Suppressor macrophage treated with lipopolysaccharide for 4 hours (primary cell): ENCODE measurements at places on chromosomes 2 and 18.

- no peak for DNase-seq
Observed at GRCh38 chr18:41972067-41972925, 17.3 kb downstream of the PIK3C3 start.

DNA sequence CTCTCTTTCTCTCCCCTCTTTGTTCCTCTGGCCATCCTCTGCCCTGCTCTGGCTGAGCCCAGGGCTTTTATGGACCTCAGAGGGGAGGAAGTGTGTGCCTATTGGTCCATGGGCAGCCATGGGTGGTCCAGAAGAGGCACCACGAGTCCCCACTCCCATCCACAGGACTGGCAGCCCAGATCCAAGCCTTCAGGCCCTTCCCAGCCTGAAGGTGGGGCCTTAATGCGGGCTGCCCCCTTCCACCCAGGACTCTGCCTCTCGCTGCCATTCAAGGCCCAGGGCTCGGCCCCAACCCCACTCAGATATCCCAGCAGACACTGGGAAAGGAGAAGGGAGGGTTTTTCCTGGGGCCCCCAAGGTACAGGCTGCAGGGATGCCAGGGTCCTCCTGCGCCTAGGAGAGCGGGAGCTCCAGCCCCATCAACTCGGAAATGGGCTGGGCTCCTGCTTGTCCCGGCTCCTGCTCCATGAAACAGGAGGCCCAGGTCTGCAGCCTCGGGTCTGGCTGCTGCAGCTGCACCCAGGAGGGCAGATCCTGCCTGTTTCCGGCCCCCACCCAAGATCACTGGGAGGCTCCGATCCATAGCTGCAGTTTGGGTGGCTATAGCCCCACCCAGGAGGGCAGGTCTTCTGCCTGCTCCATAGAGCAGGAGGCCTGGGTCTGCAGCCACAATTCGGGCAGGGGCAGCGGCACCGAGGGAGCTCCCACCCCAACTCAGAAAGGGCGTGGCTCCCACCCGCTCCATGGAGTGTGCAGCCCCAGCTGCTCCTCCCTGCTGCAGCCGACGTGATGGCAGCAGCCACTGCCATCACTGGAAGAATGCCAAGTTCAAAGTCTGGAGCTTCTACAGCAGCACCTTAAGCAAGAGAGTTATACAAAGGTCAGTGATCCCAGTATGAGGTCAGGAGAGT lies 116.6 kb upstream of the RBBP8 start:
- no peak for DNase-seq

GRCh38 chr2:149021761-149022160 lies 16.7 kb upstream of the LYPD6B start:
- no peak for DNase-seq

DNA sequence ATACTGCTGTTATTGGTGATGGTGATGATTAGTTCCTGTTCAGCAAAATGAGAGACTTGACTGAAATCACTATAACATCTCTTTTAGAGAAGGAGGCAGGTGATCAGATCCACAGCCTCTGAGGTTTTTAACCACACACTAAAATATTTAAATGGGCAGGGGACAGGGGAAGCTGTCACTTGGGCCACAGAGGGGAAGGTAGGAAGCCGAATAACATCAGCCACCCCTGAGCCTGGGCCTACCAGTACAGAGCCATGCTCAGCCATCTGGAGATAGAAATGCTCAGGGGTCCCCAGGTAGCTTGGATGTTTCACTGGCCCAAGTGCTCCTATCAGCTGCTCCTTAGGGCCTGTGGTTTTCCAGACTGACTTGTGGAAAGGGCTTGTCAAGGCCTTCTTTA lies 122.3 kb downstream of the MRO start:
- DNase-seq: no peak

DNA sequence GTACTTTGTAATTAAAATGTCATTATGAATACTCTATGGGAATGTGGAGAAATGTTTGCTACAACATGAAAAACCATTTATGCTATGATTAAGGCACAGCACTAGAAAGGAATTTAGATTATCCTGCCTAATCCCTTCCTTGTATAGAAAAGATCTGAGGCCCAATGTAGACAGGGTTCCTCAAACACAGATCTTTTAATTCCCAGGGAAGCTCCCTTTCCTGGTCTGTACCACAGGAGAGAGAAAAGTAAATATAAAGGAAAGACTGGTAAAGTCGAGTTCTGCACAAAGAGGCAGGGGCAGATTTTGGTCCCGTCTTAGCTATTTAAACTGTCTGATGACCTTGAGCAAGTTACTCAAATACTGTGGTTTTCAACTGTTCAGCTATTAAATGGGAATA lies 84.7 kb downstream of the ICA1L start:
- DNase-seq: no peak

DNA sequence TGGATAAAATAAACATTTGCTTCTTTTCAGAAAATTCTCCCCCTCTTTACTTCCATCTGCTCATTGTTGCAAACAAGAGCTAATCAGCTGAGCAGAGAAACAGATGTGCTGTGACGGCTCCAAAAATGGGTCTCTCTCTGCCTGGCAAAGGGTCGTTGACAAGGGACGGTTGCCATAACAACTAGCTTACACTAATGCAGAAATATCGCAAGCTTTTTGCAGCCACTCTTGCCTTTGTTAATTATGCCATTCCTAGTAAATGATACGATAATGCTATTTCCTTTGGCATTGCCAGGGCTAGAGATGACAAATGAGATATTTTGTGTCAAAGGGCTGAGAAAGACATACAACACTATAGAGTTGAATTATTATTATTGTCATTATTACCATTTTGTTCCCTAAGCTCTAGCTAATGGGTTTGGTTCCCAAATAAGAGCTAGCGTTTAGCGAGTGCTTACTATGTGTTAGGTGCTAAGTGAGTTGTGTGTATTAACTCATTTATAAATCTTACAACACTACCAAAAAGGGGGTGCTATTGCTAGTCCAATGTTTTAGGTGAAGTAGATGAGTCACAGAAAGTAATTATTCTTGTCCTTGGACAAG lies 46.8 kb downstream of the MYO3B start:
- no peak for DNase-seq

GRCh38 chr18:23062011-23062410 lies 73.3 kb upstream of the CABLES1 start:
- DNase-seq: no peak

DNA sequence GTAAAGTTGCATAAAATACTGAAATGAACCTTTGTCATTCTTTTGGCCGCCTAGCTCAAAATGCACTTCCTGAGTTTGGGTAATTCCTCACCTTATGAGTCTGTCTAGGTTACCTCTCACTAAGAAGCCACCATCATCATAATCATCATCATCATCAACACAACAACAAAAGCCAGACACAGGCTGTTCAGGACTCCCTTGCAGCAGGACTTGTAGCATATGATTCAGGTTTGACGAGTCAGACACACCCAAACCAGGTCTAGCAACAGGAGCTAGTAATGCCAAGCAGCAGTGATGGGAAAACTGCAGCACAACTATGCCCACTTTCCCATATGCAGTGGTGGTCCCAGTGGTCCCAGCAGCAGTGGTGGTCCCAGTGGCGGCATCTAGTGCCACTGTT lies 2.8 kb upstream of the SGO2 start:
- no peak for DNase-seq

- no peak for DNase-seq
Observed at GRCh38 chr18:30903566-30903965, 139.0 kb downstream of the DSC3 start.

GRCh38 chr2:119591523-119591922 lies 47.3 kb downstream of the CFAP221 start:
- DNase-seq: no peak

DNA sequence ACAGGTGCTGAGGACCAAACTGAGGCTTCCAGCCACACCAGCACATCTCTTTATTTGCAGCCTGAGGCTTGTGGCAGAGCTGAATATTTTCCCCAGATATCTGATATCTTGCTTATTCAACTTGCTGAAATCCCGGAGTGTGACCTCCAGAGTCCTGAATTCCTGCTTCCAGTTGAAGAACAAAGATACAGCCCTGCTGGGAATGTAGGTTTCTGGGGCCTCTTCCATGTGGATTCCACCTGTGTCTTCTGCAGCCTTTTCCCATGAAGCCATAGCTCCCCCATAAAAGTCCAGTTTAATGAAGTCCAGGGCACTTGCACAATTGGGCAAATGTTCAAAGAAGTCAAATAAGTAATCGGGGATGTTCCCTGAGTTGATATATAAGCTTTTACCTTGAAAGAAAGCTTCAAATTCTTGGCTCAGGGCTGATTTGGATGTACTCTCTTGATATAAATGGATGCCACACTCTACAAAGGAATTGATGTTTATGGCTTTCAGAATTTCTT lies 14.9 kb downstream of the NLRC4 start:
- DNase-seq: no peak

GRCh38 chr2:47198985-47199451 lies 43.9 kb upstream of the STPG4 start:
- no peak for DNase-seq

GRCh38 chr2:11963966-11964365 lies 217.5 kb downstream of the LPIN1 start:
- no peak for DNase-seq
